ENCODE measurements at places on chromosomes 1 and 21. TPM values are rescaled to one million over a fixed set of nuclear protein-coding genes. Genes with fewer than 3 reads are reported as not detected.

The OR2T5 gene
- total RNA-seq: not detected

GRCh38 chr1:158962983-158963382 lies 31.6 kb downstream of the PYHIN1 start:
- no peak for DNase-seq

- DNase-seq: no peak
These were observed 1.7 kb upstream of the AKT3 start for GRCh38 chr1:243851765-243852164.

DNA sequence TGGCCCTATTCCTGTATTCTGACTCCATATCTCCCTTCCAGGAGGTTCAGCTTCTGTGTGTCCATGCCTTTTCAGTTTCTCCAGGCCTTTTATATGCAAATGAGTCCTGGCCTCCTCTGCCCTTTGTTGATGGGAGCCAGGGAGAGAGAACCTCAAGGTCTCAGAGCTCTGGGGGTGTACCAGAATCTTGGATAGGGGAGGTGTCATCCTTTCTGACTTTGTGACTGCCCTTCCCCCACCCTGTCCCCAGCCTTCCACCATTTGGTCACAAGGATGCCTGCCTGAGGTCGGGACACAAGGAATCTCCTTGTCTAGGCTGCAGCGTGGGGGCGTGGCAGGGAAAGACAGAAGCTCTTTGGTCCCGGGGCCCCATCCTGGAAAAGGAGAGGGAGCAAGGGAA lies 18.6 kb downstream of the LURAP1 start:
- no peak for DNase-seq
